ENCODE measurements at places on chromosomes 3 and 15. TPM values are rescaled to one million over a fixed set of nuclear protein-coding genes. Genes with fewer than 3 reads are reported as not detected.

DNA sequence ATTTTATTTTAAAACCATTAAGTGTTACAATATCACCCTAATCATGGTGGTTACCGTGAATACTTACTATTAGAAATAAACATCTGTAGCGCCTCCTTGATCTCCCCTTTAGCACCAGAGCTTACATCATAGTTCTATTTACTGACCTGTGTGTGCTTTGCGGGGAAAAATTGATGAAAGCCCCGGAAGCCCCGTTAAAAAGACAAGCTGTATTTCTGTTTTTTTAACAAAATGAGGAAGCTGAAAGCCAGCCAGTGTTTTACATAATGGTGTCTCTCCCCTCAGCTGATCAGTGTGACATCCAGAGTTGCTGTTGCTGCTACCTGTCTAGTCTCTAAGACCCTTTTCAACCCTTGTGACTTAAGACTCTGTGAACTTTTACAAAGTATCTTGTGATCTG is 100.8 kb downstream of the OPA1 start:
- no peak for DNase-seq

The TPRG1 gene
- total RNA-seq, result 6.4 TPM

- DNase-seq, result no peak
Measured at GRCh38 chr3:54056521-54056920, 65.8 kb upstream of the CACNA2D3 start.

The RBPMS2 gene
- not detected for total RNA-seq

DNA sequence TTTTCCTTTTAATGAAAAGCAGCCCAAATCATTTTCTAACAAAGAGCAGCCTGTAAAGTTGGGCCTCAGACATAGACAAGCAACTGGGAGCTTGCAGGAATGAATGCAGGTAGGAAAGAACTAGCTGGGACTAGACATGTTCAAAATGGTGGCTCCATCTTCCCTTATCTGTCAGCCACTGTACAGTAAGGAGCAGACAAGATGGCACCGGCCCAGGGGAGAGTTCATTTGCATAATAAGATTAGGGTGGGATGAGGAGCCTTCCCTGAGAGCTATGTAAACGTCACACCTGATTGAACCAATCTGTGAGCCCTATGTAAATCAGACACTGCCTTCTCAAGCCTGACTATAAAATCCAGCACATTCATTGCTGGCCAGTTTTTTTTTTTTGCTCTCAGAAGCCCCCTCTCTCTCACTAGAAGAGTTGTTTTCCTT is 59.7 kb upstream of the GK5 start:
- DNase-seq, result no peak

DNA sequence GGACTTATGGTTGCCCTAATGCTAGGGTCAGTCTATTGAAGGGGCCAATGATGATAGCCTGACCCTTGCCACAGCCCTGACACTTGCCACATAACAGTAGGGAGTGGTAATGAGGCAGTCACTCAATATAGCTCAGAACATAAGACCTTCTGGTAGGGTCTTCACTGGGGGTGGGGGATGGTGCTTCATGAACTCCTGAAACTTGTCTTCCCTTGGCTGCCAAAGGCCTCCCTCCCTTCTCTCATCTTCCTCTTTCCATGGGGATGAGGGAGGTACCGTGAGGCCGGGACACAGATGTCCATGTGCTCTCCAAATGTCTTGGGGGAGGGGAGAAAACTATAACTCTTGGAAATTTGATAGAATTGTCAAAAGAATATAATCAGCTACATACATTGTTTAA is 21.1 kb upstream of the THSD4 start:
- DNase-seq, result no peak

Data from ascending aorta (tissue), 2 donors.